ENCODE measurements at places on chromosomes 7 and 10.

DNA sequence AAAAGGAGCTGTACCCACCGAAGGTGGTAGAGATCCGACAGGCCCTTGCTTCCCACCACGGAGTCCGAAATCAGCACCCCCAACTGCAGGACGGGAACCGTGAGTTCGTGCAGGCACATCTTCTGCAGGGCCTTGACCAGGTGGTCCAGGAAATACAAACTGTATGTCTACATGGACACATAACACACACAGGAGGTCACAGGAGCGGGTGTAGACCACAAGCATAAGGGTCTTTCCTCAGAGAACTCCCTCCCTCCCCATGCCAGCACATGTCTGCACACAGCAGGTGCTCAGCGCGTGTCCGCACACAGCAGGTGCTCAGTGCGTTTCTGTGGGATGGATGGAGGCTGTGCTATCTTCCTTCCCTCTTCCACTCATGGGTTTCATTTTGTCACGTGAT lies 69.7 kb downstream of the CFAP46 start:
- peak; percentile 33 for DNase-seq

GRCh38 chr10:77524281-77524711 lies 113.3 kb downstream of the KCNMA1 start:
- no peak for DNase-seq

GRCh38 chr7:36344622-36345021 lies 45.0 kb upstream of the ANLN start:
- DNase-seq = no peak

DNA sequence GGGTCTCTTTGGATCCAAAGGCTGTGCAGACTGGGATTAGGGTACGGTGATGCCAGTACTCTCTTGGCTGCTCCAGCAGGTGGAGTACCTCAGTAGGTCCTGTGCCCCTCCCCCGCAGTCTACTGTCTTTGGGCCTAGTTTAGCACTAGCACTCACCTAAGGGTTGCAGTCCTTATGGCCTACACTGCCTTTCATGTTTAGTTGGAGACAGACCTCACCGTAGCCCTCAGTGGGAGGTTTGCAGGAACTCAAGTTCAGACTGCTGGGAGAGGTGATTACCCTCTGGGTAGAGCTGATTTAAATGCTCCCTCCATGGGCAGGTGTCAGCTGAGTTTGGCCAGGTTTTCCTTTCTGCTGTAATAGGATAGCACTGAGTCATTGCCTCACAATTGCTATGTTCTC lies 210.8 kb upstream of the TMEM196 start:
- DNase-seq = no peak

DNA sequence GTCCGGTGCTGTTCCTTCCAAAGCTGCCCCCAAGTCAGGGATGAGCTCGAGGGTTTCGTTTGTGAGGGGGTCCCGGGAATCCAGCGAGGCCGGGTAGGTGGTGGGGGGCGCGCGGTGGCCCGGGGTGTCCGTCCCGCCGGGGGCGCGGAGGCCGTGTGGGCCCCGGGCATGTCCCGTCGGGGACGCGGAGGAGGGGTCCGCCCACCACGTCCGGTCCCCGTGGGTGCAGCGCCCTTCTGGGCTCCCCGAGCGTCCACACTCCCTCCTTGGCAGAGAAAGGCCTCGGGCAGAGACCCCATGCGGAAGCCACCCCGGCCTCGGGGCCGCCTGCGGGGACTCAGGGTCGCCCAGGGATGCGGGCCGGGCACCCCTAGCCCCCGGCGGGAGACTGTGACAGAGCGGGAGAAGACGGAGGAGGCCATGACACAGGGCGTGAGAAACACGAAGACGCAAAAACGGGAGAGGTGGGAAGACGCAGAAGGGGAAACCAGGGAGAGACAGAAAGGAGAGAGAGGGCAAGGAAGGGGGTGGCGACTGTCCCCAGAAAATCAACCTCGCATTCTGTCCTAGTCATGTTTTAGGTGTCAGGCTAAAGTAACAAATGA lies 640 bp upstream of the ZNF425 start:
- peak; percentile 72 for DNase-seq

DNA sequence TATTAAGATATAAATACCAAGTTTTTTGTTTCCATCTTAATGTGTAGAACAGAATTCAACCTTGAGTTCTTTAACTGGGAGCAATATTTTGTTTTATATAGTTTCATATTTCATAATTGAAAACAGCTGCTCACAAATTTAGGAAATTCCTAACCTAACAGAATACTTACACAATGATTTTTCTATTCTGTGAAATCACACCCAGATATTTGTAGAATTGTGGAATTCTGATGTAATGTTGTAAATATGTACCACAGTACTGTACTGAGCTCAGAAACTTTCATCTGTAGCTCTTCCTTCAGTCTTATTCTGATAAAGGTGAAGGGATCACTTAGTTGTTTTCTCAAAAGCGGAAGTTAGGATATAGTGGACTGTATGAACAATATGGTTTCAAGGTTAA lies 143.4 kb upstream of the GLI3 start:
- DNase-seq = no peak

GRCh38 chr10:12720217-12720981 lies 281.1 kb downstream of the CCDC3 start:
- peak; percentile 79 for DNase-seq

- DNase-seq = peak; percentile 66
These were observed at the start of gene STOX1 for GRCh38 chr10:68826764-68827591. Gene STOX1 (plus strand): TSS chr10:68827531. CDS start chr10:68827624, 93 bp downstream.
